Smooth muscle cell of bladder (primary cell): ENCODE measurements at places on chromosomes 6 and 20. TPM values are rescaled to one million over a fixed set of nuclear protein-coding genes. Genes with fewer than 3 reads are reported as not detected.

PROKR2 gene
- not detected in 2 replicates for total RNA-seq

PBOV1 gene
- not detected in 2 replicates for total RNA-seq

PRSS35 gene
- total RNA-seq: 6.1 and 9.7 TPM in 2 replicates

CLPSL1 gene
- not detected in 2 replicates for total RNA-seq

ZC3H12D gene
- under 0.01 TPM in 1 of 2 replicates, not detected in the other for total RNA-seq
